ENCODE measurements at places on chromosomes 12 and 14. TPM values are rescaled to one million over a fixed set of nuclear protein-coding genes. Genes with fewer than 3 reads are reported as not detected.

The KRT72 gene
- not detected for total RNA-seq

The PRPF40B gene
- 6.5 TPM for total RNA-seq

The LYZ gene
- not detected for total RNA-seq

The TMEM179 gene
- 0.39 TPM for total RNA-seq

The KRT3 gene
- not detected for total RNA-seq

The AQP6 gene
- total RNA-seq: not detected

The CD163 gene
- not detected for total RNA-seq

The PRB2 gene
- not detected for total RNA-seq

The PLEKHG3 gene
- 32.7 TPM for total RNA-seq

The FOXA1 gene
- 7.6 TPM for total RNA-seq

The BHLHE41 gene
- total RNA-seq: 0.93 TPM

The OSGEP gene
- 28.1 TPM for total RNA-seq

The COCH gene
- 23.3 TPM for total RNA-seq

The AQP2 gene
- total RNA-seq: not detected

The FAM90A1 gene
- 0.12 TPM for total RNA-seq

The CLECL1 gene
- not detected for total RNA-seq

The CRIP2 gene
- 199 TPM for total RNA-seq

The SIRT4 gene
- total RNA-seq: 0.71 TPM

The CLEC2B gene
- total RNA-seq: 1.3 TPM

The MIPOL1 gene
- 3.0 TPM for total RNA-seq

The SLC6A15 gene
- 3.8 TPM for total RNA-seq

The IFI27 gene
- total RNA-seq: 1.5 TPM

The TSFM gene
- total RNA-seq: 75.6 TPM

The PZP gene
- not detected for total RNA-seq

The GLTP gene
- total RNA-seq: 19.4 TPM

The IL22 gene
- not detected for total RNA-seq

The TAS2R43 gene
- not detected for total RNA-seq

The TSPAN19 gene
- not detected for total RNA-seq

The EGLN3 gene
- total RNA-seq: 3.5 TPM

The RDH16 gene
- 0.19 TPM for total RNA-seq

The ZFC3H1 gene
- 16.7 TPM for total RNA-seq

The CLEC4C gene
- not detected for total RNA-seq

The VASH1 gene
- total RNA-seq: 3.6 TPM
